ENCODE measurements at places on chromosomes 7 and 10.

- no peak for DNase-seq
Observed at GRCh38 chr10:129958148-129958628, 5.9 kb downstream of the EBF3 start.

DNA sequence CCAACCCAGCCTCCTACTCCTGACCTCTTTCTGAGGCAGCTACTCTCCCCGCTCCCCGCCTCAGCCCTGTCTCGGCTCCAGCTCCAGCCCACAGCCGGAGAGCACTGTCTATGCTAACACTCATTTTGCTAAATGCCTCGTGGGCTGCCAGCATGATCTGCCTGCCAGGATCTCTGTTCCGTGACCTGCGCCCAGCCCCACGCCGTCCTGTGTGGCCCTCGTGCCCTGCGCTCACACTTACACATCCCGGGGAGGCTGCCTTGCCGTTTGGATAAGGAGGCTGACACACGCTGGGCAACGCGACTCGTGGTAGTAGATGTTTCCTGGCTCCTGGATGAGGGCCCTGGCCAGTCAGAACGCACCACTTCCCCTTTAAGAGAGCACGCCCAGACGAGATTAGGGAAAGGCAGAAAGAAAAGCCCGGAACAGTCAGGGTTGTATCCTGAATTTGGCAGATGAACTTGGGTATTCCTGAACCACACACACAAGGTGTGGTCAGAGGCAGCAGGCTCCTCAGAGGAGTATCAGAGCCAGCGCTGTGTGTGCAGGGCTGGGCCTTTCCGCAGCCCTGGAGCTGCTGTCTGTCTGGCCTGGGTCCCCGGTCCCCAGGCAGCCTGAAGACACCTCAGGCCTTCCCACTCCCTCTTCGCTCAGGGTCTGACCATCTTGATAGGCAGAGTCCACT is 97.7 kb upstream of the EFCAB10 start:
- no peak for DNase-seq

DNA sequence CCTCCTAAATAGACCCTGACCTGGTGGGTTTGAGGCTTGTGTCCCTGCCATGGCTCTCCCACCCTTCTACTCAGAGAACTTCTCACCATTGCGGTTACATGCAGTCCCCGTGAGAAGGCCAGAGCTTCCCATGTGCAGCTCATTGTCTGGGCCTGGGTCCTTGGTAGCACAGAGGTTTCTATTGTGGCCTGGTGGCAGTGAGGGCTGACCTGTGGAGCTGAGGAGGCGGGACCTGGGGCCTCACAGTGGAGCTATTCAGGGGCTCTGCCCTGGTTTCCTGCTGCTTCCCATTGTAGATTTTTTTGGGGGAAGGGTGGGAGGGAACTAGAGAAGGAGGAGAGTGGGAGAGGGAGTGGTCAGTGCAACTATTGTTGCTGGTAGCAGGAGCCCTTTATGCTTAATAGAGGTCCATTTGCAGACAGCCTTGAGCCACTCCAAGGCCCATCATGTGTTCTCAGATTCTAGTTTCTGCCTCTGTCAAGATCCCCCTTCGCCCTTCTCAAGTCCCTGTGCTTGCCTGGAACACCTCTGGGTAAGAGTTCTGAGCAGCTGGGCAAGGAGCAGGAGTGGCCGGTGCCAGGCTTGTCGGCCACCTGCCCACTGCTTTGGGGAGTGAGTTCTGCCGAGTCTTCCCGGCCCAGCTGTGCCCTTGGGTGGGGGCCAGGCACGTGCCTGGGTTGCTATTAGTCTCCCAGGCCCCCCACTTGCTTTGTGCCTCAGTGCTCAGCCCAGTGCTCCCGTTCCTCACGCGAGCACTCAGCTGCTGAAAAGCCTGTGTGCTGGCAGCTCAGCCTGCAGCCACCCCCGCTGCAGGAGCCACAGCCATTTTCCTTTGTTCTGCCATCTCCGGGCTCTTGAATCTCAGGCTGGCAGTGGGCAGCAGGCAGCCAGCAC is 10.7 kb downstream of the TSPAN14 start:
- no peak for DNase-seq

DNA sequence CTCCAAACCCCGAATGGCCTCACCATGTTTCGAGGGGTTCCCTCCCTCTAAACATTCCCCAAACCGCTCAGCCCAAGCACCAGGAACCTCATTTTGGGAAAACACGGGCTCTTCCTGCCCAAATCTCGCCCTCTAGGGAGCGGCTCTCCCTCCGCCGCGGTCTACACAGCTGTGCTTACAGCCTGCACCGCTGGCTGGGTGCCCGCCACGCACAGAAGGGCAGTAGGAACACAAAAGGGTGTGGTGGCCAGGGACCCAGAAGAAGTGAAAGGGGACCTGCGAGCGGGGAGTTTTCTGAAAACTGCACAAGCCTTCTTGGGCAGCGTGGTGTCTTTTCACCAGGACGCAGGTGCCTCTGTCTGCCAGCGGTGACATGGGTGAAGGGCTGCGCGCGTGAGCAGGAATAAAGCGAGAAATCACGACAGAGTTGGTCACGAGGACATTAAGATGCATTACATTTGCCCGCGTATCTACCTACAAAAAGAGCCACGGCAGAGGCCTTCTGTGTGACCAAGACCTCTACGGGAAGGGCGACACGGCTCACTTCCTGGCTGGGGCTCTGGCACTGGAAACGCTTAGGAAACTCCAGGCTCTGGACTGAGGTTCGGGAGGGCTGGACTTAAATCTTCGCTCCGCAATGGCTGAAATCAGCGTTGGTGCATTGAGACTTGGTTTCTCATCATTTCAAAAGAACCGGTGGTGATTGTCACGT is 171.7 kb downstream of the LSM5 start:
- DNase-seq, result no peak

- DNase-seq, result no peak
Observed at GRCh38 chr10:42998481-42999384, 78.1 kb upstream of the RET start.

DNA sequence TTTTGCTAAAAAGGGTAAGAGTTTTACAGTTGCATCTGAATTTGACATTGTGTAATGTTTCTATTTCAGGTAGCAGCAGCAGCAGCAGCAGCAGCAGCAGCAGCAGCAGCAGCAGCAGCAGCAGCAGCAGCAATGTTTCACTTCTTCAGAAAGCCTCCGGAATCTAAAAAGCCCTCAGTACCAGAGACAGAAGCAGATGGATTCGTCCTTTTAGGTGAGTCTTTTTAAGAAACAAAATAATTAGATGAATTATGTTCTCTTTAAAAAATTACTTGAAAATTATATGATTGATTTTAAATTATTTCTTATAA is 32.6 kb downstream of the UMAD1 start:
- DNase-seq, result no peak

GRCh38 chr7:44695756-44696155 is 52.9 kb upstream of the ZMIZ2 start:
- DNase-seq, result no peak

DNA sequence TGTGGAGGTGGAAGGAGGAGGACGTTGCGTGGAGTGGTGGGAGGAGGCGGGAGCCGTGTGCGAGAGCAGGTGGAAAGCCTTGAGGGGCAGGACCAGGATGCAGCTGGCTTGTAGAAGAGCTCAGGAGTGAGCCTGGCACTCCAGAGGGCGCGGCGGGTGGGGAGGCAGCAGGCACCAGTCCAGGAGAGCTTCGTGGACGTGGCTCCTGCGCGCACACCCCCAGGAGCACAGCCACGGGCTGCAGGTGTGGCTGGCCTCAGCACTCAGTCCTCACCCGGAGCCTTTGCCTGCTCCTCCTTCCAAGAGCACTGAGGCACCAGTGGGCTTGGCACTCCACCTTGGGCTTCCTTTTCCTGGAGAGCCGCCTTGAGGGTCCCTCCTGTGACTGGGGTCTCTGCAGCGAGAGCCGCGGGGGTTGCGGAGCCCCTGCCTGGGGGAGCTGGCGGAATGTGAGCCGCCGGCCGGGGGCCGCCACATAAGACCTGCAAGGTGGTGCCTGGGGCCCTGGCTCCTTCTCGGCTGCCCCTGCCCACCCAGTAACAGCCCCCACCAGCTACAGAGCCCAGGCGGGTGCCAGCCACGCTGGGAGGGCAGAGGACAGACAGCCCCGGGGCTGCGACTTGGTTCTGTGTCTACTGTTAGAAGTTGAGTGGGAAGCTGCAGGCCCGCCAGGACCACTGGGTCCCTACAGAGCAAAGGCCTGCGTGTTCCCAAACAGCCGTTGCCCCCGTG is 11.1 kb downstream of the MAFK start:
- DNase-seq, result no peak
